ENCODE measurements at places on chromosomes 6 and 20.

DNA sequence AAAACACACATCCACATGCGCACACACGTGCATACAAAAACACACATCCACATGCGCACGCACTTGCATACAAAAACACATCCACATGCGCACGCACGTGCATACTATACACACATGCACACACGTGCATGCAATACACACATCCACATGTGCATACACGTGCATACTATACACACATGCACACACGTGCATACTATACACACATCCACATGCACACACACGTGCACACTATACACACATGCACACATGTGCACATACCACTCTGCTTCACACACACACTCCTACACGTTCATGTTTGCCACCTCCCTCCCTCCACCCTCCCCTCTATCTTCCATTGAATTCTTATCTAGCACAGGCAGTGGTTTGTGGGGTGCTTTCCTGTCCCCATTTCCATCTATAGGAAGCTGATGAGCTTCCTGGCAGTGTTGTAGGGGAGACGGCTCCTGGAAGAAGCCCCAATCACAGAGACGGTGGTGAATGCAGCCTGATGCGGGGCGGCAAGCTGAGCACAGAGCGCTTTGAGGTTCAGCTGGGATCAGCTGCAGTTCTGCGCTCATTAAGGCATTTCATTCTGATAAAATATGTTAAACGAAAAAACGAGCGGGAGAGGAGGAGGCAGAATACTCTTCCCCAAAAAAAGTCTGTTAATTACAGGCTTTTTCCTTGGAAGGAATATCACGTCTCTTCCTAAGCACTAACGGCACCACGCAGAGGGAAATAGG lies 287.7 kb downstream of the TAF4 start:
- no peak for DNase-seq

- DNase-seq, result no peak
Observed at GRCh38 chr6:157329829-157330228, 6.5 kb upstream of the TMEM242 start.

DNA sequence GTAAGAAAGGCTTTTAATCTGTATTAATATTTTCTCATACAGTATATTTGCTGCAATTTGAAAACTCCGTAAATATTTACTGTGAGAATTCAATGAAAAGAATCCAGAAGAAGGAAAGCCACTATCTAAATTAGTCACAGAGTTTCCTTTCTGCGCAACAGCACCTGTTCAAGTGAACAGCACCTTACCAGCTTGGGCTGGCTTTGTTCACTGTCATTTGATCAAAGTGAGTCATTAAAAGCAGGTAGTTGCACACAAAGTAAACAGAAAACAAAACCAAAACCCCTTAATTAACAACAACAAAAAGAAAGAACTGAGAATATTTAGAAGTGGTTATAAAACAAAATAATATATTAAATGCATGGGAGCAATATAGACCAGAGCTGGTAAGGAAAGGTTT lies 12.8 kb downstream of the SMLR1 start:
- no peak for DNase-seq

DNA sequence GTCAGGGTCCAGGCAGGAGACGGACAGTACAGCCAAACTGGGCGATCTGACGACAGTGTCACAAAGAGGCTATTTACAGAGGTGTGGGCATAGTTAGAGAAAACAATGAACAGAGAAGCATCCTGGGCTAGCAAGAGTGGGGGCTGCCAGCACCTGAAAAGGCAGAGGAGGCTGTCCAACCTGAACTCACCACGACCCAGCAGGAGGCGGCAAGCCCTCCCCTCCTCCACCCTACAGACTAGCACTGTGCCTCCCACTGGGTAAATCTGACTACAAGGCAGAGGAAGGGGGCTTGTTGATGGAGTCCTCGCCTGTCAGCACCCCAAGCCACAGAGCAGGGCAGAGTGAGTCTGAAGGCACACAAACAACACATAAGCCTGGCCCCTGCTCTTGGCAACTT lies 52.8 kb upstream of the CDYL start:
- DNase-seq, result no peak

- no peak for DNase-seq
Observed at GRCh38 chr20:38307371-38308046, 3.6 kb downstream of the BPI start.

- no peak for DNase-seq
Observed at GRCh38 chr6:16624636-16625290, 136.5 kb downstream of the ATXN1 start.

- DNase-seq, result no peak
Observed at GRCh38 chr6:16058929-16059345, 69.9 kb upstream of the MYLIP start.

DNA sequence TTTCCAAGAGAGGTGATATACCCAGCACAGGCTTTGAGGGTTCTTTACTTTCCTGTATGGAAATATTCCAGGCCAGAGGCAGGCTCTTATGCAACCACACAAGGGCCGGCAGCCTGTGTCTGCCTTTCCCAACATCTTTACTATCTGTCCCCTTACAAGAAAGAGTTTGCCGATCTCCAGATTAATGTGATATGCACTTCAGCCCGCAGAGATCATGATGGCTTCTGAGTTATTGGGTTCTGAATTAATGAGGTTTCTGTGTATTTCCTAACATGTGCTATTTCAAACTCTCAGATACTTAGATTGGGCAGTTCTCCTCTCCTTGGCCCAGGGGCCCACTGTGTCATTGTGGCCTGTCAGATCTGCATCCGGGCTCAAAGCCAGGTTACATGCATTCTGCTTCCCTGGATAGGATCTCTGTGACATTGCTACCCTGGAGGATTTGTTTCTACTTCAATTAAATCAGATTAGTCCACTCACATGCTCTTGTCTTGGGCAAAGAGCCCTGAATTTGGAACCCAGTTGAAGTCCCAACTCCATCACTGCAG lies 56.6 kb downstream of the TGM2 start:
- DNase-seq, result no peak

- peak; percentile 69 for DNase-seq
Observed at GRCh38 chr6:10429638-10430427, 15.0 kb upstream of the TFAP2A start.

GRCh38 chr20:56628873-56629463 lies at the start of gene TFAP2C:
TFAP2C (plus strand) TSS chr20:56629306; CDS start chr20:56629545, 239 bp downstream.
- no peak for DNase-seq

DNA sequence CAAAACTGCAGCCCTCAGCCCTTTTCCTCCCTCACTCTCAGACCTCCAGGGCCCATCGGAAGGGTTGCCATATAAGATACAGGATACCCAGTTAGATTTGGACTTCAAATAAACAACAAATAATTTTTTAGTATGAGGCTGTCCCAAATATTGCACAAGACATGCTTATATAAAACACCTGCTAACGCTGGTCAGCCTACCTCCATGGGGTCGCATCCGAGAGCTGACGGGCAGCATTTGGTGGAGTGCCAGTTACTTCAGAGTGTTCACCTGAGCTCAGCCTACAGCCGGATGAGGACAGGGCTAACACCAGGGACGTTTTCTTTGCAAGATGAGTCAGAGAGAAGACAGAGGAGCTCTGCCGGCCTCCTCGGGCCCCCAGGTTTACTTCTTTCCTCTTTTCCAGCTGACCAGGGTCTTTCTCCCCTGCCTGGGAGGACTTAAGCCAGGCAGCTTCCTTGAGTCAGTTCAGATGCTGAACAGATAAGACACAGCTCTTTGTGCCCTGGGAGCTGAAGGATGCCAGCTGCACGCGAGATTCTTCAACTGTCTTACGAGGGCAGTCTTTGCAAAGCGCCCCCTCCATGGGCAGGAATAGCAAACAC lies 141.2 kb upstream of the KCNG1 start:
- DNase-seq, result no peak

DNA sequence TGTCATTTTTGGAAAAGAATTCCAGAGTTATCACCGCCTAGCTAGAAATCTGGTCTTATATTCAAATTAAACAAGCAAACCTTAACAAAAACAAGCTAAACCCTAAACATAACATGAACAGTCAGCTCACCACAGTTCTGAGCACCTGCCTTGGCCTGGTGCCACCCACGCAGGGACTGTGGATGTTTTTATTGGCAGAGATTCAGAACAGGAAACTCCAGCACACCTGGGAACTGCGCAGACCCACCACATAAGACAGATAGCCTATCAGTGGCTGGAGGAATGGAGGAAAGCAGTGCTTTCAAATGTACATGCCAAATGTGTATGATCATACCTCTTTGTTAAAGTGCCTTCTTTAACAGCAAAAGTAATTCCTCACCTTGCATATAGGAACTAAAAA lies 8.9 kb downstream of the SLC16A10 start:
- DNase-seq, result peak; percentile 79

DNA sequence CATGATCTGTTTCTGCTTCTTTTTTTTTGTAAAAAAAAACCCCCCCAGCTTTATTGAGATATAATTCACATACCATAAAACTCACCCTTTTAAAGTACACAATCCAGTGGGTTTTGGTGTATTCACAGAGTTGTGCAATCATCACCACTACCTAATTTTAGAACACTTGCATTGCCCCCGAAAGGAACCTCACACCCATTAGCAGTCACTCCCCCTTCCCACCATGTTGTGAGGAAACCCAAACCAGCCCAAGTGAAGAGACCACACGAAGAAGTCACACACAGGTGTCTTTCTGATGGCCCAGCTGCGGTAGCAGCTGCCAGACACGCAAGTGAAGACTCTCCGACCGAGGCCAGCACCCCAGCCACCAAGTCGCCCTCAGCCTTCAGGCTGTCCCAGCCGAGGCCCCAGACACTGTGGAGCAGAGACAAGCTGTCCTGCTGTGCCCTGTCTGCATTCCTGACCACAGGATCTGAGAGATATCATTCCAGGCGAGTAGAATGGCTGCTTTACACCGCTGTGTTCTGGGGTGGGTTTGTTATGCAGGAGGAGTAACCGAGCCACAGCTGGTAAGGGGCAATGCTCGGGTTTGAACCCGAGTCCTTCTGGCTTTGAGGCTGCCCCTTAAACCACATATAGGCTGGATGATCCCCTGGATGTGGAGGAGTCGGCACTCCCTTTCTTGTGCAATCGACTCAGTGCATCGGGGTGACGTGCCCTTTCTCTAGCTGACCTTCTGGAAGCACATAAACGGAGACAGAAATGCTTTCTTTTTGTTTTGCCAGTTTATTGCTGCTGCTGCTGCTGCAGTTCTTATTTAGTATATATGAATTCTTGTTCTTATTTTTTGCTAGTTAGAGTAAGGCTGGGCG lies 59.1 kb upstream of the PTPN1 start:
- DNase-seq, result no peak

DNA sequence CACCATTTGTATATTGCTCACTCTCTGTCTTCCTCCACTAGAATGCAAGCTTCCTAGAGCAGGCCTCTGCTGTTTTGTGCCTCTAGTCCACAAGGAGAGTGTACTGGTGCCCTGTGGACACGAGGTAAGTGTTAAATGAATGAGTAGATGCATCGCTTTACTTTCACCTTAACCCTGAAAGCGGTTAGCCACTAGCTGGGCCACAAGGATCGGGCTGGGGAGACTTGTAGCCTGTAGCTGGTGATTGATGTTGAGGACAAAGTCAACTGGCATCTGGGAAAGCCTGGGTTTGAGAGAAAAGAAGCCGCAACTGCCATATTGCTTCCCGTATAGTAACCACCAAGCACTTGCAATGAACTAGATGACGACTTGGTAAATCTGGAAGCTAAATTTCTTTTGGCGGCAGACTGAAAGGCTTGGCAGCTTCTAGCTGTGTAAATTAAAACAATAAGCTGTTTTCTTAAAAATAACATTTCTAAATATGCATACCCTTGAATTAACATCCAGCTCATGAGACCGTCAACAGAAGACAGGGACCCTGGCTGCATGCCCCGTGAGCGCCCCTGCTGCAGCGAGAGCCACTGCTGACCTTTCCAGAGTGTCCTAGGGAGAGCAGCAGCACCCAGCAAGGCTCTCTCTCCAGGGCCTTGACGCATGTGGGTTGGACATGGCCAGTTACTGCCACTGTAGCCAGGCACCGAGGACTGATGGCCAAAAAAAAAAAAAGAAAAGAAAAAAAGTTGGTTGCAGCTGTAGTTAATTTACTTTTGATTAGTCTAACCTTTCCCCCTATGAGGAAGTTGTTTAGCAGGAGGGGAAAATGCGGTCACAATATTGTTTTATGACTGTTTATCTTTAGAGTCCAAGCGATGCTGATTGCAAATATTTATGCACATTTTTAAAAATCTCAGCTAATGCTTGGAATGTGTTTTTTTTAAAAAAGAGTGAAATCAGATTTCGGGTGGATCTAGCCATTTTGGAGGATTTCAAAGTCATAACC lies 315.1 kb downstream of the TFAP2C start:
- no peak for DNase-seq

DNA sequence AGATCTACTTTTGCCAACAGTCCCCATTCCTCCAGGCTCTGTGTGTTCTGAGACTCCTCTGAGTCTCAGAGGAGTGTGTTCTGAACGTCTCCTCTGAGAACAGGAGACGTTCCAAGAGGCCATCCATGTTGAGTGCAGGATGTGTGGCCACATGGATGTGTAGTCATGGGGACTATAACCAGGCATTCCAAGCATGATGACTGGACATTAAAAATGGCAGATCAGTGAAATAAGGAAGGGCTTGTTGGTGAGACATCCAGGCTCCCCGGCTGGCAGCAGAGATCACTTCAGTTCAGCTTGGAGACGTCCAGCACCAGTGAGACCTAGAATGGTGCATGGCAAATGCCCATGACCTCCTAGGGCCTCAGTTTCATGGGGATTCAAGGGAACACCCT lies 34.3 kb upstream of the POU5F1 start:
- DNase-seq, result no peak

DNA sequence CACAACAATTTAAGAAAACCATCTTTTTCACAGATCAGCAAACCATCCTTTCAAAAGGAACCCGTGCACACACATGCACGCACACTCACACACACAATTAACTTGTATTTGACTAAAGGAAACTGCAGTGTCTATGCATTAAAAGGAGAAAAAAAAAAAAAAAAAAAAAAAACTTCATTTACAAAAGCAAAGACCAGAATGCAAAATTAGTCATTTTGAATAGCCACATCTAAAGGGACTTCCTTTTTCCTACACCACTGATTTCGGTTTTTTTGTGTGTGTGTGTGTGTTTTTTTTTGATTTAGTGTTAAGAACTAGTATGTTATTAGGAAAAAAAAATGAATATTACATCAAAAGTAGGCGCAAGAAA lies 6.3 kb downstream of the ZMYND8 start:
- no peak for DNase-seq

GRCh38 chr6:151349651-151350270 lies 41.6 kb downstream of the ZBTB2 start:
- no peak for DNase-seq

DNA sequence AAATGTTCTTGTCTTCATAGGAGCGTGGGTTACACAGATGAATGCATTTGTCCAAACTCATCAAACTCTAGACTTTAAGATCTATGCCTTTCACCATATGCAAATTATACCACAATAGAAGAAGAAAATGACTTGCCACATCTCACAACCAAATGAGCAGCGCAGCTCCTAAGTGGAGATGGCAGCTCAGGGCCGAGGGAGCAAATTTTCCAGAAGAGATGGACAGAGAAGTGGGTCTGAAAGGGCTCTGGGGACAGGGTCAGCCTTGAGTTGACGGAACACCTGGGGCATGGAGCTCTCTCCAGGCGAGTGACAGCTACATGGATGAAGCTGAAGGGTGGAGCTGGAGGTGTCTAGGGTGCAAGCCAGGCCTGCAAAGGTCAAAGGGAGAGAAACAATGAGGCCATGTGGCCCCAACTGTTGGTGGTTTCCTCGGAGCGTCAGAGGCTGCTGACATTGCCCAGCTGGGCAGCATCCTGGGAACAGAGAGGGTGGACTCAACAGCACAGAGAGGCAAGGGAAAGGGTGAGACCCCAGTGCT lies 228.3 kb downstream of the NRN1 start:
- DNase-seq, result no peak
